ENCODE measurements at places on chromosomes 12 and 14.

DNA sequence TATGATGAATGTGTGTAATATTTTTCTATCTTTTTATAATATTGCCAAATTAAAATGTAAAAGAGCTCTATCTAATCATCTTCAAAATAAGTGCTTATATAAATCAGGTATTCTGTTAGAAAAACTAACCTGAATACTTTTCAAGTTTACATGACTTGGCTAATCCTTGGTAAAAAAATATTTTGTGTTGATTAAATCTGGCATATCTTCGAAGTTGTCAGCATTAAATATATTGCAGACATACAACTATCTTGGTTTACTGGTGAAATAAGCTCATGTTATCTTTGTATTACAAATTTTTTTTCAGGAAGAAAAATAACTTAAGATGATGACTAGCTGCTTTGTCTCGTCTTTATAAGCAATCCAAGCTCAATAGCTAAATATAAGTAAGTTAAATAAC, 39.6 kb downstream of the MGAT4C start:
- DNase-seq, result no peak

GRCh38 chr12:113260127-113260526, 38.9 kb downstream of the TPCN1 start:
- DNase-seq, result no peak

- DNase-seq, result peak; percentile 97
These were observed 54.6 kb downstream of the NUAK1 start for GRCh38 chr12:106084014-106084671.

GRCh38 chr14:90354551-90355298, 23.0 kb upstream of the NRDE2 start:
- no peak for DNase-seq

- no peak for DNase-seq
These were observed 52.9 kb downstream of the GSC start for GRCh38 chr14:94716976-94717375.

- DNase-seq, result peak; percentile 87
These were observed 21.3 kb downstream of the PRKD1 start for GRCh38 chr14:29906256-29906870.

DNA sequence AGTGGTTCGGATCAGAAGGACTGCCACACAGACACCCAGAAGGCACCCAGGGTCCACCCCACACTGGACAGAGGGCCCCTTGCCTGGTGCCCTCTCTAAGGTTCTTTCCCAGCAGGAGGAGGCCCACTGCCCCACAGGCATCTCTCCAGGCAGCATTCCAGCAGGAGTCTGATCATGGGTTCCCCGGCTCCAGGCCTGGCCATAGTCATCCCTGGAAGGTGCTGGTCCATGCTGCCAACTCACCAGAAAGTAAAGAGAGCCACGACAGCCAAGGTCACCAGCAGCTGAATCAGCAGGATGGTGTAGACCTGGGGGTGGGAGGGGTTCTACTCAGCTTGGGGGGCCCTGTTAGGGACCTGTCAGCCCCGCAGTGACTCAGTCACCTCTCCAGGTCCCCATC, 6.4 kb downstream of the FAIM2 start:
- DNase-seq, result no peak

DNA sequence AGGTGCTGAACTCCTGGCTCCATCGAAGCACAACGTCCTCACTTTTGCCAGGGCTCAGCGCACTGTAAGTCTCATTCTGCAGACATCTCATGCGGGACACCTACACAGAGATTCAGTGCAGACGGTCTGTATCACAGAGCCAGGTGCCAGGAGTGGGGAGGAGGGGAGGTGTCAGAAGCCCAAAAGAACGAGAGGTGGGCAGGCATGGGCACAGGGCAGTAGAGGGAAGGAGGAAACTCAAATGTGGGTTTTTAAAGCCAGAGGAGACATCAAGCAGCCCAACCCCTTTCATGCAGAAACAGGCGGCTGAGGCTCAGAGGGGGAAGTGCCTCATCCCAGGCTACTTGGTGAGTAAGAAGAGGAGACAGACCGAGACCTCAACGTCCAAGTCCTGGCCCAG, 2.5 kb upstream of the LPAR5 start:
- no peak for DNase-seq

DNA sequence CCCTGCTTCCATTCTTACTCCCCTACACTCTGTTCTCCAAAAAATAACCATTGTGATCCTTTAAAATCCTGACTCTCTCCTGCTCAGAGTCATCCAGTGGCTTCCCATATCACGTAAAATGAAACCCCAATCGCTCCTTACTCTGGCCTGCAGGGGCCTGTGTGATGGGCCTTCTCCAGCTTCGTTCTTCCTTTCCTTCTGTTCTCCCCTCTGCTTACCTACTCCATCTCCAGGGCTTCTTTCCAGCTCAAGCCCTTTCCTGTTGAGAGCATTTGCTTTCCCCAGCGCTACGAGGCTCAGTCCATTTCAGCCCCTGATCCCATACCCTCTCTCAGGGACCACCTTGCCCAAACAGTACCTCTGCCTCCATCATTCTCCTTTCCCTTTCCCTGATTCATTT, 144.4 kb upstream of the ARHGAP5 start:
- DNase-seq, result no peak

DNA sequence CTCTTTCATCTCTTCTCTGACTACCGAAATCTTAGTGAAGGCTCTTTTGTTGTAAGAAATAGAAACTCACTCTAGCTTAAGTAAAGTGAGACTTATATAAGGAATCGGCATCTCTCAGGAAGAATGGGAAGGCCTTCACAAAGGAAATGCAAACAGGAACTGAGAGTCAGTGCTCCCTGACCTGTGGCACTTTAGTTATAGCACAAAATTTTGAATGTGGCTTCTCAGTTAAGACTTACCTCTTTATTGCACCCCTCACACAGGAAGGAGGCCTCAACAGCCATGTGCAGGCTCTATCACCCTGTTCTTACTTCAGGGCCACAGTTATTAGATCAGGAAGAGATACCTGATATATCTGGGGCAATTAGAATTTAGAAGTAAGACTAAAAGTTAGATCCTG, 224.7 kb upstream of the EGLN3 start:
- DNase-seq, result no peak

DNA sequence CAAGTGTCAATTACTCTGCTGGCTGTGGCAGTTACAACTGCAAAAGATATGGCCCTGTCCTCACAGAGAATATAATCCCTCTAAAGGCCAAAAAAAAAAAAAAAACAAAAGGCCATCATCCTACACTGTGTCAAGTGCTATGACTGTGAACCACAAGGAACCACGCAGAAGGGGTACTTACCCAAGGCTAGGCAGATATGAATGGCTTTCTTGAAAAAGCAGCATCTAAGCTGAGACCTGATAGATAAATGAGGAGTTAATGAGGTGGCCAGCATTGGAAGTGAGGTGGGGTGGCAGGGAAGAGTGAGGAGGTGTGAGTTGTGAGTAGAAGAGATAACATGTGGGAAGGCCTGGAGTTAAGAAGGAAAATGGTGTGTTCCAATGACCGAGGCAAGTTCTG, 16.4 kb upstream of the IL22 start:
- no peak for DNase-seq

DNA sequence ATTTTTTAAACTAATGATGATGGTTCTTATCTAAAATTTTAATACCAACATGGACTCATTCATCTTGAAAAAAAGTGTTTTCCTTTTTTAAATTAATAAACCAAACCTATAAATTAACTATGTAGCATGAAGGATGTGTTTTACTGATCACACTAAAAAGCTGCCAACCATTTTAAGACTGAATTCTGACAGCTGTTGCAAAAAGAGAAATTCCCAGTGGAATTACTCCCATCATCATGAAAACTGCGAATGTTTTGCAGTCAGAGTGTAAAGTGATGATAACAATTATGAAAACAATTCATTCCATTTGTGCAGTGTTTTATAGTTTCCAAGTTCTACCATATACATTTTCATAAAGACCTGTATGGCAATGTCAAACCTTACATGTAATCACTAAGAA, 232.8 kb downstream of the SLC2A13 start:
- no peak for DNase-seq

DNA sequence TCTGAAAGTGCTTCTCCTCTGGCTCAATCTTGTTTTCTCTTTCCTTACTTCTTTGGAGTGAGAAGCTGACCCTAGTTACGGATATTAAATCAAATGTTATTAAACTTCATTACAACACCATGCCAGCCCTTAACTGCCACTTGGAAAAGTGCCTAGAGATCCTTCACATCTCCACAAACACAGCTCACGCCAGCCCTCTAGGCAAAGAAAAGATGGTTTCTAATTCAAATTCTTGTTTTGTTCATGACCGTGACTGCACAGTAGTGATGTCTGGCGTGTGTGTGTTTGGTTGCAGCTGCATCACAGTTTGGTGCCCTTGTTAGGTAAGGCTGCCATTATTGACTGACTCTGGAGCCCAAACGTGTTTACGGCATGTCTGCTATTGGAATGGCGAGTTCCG, 113.0 kb downstream of the BEGAIN start:
- DNase-seq, result no peak

- DNase-seq, result no peak
These were observed 1.4 kb downstream of the SERPINA9 start for GRCh38 chr14:94474581-94475031.

GRCh38 chr12:89542912-89543592, 17.2 kb upstream of the POC1B start:
- DNase-seq, result peak; percentile 85

DNA sequence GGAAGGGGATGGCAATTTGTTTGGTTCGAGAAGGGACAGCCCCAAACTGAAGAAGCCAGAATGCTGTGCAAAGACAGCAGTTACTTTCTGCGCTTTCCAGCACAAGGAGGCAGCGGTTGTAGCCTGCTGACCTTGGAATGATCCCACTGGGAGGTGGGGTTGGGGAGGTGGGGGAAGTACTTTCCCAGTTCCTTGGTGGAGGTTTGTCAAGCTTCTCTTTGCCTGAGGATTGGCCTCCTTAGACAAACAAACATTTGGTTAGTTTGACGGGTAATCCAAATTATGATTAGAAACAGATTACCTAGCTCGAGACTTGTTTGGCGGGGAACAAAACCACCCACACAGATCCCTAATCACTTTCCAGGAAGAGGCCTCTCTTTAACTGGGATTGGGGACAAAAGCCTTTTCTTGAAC, 79.1 kb upstream of the EGLN3 start:
- DNase-seq, result no peak

- DNase-seq, result no peak
These were observed 933.8 kb downstream of the TMEM121 start for GRCh38 chr14:106459971-106460730.

DNA sequence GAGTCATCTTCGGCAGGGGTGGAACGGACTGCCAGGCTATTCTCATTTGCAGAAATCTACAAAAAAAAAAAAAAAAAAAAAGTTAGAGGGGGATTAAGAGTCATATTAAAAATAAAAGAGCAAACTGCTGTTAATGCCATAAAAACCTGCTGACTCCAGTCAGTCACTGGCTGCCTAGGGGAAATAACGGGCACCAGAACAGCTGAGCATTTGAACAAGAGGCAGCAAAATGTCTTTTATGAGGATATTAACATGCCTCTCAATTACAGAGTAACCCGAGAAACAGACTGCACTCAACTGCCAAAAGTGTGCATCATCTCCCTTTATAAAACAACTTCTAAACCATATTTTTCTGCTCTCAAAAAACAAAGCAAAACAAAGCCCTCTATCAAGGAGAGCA, 28.7 kb upstream of the CERS5 start:
- no peak for DNase-seq

- DNase-seq, result no peak
These were observed 65.7 kb downstream of the PRKD1 start for GRCh38 chr14:29861996-29862395.

DNA sequence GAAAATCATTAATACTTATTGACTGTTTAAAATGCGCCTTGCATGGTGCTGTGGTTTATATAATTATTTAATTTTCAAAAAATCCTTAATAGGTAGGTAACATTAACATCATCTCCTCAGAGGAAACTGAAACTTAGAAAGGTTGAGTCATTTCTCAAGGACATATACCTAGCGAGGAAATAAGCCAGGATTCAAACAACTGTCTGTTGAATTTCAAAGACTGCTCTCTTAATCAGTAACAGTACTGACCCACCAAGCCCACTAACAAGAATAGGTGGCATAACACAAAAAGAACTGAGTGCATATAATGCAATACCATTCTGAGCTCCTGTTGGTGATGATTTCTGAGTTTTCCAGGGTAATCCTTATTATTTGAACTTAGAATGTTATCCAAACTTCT, 174.3 kb downstream of the SOX5 start:
- DNase-seq, result no peak

- DNase-seq, result no peak
These were observed 14.8 kb downstream of the SGPP1 start for GRCh38 chr14:63713058-63713457.

GRCh38 chr12:4271717-4272423, 1.7 kb upstream of the CCND2 start:
- DNase-seq, result peak; percentile 90

GRCh38 chr12:119630962-119631550, 36.9 kb upstream of the PRKAB1 start:
- DNase-seq, result no peak

- no peak for DNase-seq
These were observed 186.0 kb upstream of the HMGA2 start for GRCh38 chr12:65638324-65638723.

DNA sequence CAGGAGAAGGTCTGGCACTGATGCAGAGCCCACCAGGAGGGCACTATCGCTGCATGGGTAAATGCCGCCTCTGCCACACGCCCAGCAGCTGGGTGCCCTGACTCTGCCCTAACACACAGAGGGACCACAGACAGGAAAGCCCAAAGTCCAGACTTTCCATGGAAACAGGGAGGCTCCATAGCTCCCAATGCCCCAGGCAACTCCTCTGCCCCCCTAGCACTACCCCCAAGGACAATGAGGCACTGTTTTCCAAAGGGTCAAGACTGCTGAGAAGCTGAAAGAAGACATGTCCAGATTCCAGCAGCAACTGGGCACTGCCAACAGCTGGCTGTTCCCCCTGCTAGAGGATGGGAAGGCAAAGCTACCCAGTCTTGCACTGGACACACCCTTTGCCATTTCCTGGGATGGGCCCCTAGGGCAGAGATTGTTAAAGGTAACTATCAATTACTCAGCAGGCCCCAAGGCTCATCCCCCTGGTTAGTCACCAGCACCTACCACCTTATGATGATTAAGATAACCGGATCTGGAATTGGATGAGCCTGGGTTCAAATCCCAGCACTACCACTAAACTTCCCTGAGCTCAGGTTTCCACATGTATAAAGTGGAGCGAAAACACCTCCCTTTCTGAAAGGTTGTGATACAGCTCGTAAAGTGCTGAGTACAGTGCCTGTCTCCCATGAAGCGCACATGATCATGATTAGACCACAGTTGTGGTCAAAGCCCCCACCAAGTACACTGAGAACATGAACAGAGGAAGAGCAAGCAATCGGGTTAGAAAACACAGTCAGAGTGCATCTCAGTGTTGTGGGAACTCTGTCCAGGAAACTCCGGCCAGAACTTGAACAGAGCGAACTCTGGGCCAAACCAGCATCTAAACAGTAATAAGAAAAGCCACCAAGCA, 3.3 kb downstream of the PXN start:
- no peak for DNase-seq

DNA sequence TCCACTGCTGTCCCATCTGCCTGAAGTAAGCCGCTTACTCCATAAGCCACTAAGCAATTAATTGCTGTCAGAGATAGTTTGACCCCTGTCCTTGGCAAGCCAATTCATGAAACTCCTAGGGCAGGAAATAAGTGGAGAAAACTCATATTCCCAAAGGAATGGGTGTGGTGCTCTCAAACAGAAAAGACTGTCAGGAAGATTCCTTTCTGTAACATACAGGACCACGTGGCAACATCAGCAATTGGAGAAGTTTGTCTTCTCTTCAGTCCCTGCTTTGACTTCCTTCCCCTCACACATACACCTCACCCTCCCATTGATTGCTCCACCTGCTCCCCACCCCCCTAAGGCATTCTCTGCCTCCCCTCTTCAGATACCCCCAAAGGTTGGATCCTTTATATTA, 36.2 kb upstream of the MDM1 start:
- DNase-seq, result no peak

Measured in ACHN (cell line).